ENCODE measurements at places on chromosomes 5 and 9.

DNA sequence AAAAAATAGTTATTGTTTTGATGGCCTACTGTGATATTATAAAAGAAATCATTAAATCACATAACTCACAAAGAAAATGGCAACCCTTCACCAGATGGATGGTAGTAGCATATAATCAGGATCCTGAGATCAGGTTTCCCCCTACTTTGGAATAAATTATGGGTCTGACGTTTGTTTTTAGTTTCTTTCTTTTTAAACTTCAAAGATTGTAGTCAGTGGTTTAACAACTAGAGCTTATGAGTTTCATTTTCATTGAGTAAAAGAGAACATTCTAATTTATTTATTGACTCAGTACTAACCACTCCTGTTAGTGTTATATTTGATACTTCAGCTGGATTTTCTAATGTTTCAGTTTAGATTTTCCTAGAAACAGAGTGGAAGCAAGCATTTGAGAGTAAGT is 218.0 kb upstream of the PCSK5 start:
- DNase-seq = no peak

GRCh38 chr5:178522361-178522760 is 67.8 kb downstream of the COL23A1 start:
- no peak for DNase-seq

- no peak for DNase-seq
Observed at GRCh38 chr9:16150501-16150900, 597.7 kb downstream of the CCDC171 start.

GRCh38 chr5:41878643-41879478 is 8.6 kb upstream of the OXCT1 start:
- no peak for DNase-seq

DNA sequence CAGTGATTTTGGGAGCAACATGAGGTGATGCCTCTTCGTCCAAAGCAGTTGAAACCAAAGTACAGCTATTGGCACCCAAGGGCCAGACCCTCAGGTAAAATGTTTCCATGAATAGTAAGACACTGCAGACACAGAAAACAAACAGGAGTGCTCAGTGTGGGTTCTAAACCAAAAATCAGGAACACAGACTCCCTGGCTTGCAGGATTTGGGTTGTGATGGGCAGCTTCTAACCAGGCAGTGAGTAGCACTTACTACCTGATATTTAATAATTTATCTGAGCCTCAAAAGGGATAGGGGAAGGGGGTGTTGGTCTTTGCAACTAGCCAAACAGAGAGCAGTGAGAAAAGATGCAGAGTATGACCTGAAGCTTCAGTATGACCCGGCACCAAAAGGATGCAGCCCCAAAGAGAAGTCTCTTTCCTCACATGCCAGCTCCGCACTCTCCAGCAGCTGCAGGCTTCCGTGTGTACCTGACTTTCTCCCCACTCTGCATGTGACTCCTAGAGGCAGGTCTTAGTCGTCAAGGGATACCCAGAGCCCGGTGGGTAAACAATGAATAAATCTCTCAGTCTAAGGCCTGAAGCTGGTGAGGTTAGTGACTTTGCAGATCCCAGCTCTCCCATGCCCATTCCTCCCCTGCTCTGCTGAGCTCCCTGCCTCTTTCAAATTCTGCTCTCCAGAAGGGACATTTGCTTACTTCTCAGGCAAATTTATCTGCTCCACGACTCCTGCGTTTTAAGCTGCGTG is 105.4 kb upstream of the SPOCK1 start:
- DNase-seq = no peak

DNA sequence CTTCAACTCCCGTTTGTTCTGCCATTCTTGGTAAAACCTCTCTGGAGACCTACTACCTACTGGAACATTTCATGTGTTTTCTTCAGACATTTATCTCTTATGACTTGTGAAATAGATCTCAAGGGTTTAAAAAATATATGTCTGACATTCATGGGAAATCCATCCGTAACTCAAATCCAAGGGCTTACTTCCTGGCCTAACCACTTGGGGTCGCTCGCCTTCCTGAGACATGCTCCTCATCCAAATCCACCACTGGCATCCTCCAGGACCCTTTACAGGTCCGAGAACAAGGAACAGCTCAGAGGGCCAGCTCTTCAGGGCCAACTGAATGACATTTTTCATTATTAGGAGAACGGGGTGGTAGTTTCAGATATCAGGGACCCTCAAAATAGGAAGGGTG is 235.1 kb upstream of the TUT7 start:
- DNase-seq = no peak

DNA sequence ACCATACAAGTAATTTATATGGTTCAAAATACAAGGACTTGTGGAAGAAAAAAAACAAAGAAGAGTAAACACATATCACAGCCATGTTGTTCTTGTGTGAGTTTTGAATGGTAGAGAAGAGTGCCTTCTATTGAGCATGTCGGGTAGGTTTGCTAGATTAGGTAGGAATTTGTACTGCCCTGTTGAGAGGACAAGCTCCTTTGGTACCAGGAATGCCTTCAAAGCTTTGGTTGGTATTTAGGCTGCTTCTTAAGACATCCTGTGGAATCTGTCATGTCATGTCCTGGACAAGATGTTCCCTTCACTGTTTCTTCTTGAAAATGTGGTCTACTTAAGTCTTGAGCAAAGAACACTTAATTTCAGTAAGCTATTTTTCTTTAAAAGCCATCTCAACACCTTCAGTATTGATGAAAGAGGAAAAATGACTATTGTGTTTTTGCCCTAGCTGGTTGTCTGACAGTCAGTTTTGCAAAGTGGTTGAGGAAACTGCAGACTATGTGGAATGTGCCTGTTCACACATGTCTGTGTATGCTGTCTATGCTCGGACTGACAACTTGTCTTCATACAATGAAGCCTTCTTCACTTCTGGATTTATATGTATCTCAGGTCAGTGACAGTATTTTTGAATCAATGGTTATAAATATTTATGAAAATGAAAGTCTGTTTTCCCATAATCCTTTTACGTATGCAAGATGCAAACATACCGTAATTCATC is 296.9 kb downstream of the ADGRV1 start:
- no peak for DNase-seq

DNA sequence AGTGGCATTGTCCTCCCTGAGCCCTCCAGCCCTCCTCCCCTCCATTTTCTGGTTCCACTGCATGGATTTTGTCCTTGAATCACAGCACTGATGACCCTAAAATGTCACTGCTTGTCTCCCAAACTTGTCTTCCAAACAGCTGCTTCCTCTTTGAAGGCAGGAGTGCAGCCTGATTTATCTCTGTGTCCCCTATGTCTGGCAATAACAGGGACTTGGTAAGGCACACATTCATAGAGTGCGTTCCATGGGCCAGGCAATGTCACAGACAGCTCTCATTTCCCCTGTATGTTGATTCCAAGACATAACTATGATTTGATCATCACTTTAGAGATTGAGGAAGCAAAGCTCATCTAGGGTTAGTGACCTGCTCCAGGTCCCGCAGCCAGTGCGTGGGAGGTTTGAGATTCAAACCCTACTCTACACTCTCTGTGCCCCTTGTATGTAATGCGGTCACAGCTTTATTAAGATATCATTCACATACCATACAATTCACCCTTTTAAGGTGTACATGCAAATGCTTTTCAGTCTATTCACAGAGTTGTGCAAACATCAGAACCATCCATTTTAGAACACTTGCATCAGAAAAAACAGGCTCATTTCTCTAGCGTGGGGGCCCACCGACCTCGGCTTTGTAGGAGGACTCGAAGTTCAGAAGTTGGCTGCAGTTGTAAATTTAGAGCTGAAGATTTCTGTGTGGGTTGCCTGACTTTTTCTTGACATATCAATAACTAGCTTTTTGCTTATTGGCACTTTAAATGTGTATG is 28.4 kb upstream of the BOD1 start:
- no peak for DNase-seq

DNA sequence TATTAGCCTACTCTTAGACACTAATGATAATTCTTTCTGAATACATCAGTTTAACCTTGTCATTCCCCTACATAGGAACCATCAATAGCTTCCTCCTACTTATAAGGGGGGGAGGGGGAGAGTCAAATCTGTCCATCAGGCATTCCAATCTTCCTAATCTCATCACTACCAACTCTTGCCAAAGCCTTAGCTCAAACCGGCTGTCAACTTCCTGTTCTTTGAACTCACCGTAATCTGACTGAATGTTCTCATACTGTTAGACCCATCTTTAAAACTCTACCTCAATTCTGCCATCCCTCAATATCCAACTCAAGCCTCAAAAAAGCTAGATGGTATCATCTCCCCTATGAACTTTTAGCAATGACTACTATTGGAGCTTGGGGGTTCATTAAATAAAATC is 41.9 kb upstream of the RNF38 start:
- DNase-seq = no peak

DNA sequence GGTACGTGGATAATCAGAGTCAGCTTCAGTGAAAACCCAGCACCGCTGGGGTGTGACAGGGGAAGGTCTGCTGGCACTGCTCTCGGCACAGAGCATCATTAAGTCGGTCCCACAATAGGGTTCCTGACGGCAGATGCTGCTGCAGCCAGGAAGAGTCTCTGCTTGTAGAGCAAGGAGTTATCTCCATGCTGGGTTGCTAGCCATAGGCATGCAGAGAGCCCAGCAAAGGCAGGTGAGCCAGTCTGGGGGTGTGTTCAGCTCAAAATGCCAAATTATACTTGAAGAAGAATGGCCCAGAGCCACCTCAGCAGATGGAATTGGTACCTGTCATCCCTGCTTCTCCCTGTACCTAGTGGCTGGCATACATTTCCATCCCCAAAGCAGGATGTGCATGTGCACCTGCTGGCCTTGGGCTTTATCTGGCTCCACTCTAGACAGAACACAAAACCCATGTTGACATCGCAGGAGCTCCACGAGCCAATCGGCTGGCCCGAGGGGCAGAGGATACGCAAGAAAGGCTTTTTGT is 100.8 kb downstream of the WDR41 start:
- DNase-seq = no peak

GRCh38 chr5:38613992-38614836 is 57.8 kb upstream of the LIFR start:
- no peak for DNase-seq

DNA sequence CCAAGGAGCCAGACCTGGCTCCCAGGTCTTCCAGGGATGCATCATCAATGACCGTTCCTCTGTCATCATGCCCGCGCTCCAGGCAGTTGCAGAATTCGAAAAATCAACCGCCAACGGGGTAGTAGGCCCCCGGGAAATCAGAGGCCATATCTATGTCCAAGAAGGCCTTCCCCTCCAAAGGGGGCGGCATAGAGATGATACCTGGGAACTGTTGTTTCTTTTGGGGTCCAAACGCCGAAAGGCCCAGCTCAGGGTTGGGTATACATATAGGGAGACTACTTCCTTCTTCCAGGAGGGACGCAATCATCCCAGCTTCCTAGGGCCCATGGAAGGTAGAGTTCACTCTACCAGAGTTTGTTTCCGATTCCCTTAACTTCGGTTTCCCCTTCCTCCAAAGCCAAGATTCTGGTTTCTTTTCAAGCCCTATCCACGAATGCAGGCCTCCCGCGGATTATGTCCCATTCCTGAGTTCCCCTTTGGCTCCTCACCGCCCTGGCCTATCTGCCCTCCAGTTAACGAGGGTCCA is 754 bp downstream of the DCAF12 start:
- peak; percentile 3 for DNase-seq

DNA sequence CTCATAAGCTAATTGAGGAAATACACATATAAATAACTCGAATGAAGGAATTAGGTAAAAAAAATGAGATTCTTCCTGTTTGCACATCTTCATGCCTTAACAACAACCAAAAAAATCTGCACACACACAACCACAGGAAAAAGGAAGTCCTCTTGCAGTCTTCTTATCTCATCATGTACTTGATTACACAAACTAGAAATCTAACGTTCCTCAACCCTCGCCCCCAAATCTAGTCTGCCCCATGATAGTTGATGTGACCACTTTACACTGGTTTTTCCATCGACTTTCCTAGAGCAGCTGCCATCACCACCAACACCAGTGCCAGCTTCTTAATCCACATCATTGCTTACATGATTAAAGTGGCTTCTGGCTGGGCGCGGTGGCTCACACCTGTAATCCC is 31.2 kb upstream of the RNU6ATAC start:
- DNase-seq = no peak

GRCh38 chr5:97022898-97023297 is 87.0 kb downstream of the LNPEP start:
- DNase-seq = no peak

DNA sequence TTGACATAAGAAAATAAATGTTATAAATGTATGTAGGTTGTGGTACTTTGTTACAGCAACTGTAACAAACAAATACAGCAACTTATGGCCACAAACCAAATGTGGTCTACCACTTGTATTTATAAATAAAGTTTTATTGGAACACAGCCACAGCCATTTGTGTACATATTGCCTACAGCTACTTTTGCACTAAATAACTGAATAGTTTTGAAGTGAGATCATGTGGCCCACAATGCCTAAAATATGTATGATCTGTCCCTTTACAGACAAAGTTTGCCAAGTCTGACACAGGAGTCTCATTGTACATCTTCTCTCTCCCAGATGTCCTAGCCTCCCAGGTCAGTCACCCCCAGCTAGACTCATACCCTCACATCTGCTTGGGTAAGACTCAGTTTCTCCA is 283.6 kb upstream of the PRDM9 start:
- DNase-seq = no peak

GRCh38 chr5:133244242-133244641 is 192.4 kb downstream of the HSPA4 start:
- DNase-seq = no peak

GRCh38 chr9:92642041-92642451 is 27.9 kb downstream of the IPPK start:
- DNase-seq = no peak

- DNase-seq = no peak
Observed at GRCh38 chr5:102902647-102903046, 147.5 kb downstream of the PAM start.

DNA sequence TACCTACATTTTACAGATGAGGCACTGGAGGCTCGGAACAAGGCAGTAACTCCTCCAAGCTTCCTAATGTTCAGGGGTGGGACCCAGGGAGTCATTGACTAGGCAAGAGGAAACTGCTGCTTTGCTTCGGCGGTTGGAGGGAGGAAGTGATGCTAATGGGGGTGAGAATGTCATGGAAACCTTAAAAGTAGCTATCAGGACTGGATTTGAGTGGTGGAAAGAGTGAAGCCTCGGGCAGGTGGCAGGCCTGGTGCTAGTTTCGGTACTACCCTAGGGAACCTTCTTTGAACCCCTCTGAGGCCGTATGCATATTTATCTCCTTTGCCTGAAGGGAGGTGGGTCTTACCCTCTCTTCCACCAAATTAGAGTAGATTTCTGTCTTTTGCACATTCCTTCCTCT is 1.6 kb downstream of the BSPRY start:
- peak; percentile 61 for DNase-seq

DNA sequence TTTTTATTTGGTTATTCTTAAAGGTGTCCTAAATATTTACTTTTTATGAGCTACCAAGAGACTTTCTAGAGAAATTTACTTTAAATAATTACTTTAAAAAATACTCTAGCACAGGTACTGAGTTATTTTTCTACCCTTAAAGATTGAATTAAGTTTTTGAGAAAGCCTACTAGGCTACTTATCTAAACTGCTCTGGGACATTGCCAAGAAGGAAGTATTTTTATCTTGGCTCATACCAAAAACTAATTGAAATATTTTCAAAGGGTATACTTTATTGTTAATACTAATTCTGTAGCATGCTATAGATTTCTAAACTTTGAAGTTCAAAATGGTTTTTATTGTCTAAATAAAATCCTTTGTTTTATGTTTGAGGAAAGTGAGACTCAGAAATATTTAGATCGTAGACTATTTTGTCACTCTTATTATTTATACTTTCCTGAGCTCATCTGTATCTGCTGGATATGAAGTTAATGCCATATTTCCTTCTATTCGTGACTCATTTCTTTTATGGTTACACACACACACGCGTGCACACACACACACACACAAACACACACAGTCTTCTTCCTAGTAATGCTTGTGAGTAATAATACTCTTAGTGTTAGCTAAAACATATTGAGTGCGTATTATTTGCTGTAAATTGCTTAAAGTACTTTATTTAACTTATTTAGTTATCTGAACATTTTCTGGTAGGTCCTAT is 89.5 kb downstream of the MAN2A1 start:
- DNase-seq = no peak

Data from activated CD4-positive, alpha-beta T cell treated with anti-CD3 and anti-CD28 coated beads, Interleukin-2, amount 50 U/mL, for 48 hours (primary cell).